Astrocyte of the hippocampus (primary cell): ENCODE measurements at places on chromosomes 11 and 22.

DNA sequence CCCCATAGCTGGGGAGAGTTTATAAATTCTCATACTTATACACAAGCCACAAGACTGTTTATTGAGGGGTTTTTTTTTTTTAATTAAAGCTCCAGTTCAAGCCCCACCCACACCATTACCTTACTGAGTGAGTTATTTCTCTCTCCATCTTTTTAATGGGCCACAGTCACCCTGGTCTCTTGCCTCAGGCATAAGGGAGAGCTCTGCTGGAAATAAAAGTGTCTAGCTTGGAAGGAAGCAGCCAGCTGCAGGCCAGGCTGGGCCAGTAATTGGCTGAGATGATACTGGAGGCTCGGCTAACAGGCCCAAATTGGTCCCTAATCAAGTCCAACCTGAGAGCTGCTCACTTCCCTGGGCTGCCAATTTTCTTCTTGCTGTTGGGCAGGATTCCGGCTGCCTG lies 174.1 kb downstream of the INSC start:
- DNase-seq = no peak

- DNase-seq = no peak
Observed at GRCh38 chr11:12259956-12260355, 117.4 kb upstream of the PARVA start.

DNA sequence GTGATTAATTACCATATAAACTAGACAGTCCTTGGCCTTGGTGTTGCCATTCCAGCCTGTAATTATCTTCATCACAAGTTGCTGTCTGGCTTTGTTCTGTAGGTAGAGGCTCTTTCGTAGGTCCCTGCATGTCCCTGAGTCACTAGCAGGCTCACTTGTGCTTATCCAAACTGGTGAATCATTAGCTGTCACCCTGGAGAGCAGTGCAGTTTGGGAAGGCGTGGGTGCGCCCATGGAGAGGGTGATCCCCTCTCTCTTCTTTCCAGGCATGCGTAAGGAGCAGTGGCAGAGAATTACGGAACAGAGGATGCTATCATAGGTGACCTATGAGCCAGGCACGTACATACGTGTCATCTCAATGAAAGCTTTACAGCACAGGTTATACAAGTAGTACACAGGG lies 11.0 kb upstream of the EHF start:
- peak; percentile 51 for DNase-seq

DNA sequence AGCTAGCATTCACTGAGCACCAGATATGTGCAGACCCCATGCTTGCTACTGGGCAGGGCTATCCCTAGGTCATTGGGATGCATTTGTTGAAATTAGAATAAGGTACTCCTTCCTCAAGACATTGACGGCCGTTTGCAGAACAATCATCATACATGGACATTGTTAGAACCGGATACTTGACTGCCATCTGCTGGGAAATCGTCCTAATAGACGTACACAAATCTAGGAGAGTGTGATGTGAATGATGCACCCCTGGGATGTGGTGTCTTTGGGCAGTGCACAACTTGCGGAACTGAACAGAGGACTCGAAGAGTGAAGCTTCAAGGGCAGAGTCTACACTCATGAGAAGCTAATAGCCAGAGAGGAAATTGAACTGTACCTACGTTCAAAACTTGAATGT lies 35.9 kb downstream of the MYO18B start:
- DNase-seq = peak; percentile 52

DNA sequence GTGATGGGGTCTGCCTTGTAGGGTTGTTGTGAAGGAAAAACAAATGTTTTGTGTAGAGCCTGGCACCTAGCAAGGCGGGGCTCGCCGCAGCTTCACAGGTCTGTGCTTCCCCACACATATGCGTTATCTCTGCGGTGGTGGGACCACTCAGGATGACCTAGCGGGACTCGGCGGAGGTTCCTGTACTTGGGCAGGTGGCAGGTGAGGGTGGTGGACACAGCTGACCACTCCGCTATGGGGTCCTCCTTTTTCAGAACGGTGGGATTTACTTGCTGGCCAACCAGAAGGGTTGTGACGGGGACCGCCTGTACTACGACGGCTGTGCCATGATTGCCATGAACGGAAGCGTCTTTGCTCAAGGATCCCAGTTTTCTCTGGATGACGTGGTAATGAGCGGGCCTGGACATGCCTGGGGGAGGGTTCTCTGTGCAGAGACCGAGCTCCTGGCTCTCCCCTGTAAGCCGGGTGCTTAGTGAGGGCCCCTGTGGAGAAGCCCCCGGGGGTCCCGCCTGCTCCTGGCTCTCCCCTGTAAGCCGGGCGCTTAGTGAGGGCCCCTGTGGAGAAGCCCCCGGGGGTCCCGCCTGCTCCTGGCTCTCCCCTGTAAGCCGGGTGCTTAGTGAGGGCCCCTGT lies 21.3 kb downstream of the NADSYN1 start:
- DNase-seq = no peak

GRCh38 chr11:110376711-110377324 lies 52.9 kb upstream of the FDX1 start:
- peak; percentile 96 for DNase-seq

GRCh38 chr11:133078591-133079404 lies 453.5 kb downstream of the OPCML start:
- peak; percentile 68 for DNase-seq

DNA sequence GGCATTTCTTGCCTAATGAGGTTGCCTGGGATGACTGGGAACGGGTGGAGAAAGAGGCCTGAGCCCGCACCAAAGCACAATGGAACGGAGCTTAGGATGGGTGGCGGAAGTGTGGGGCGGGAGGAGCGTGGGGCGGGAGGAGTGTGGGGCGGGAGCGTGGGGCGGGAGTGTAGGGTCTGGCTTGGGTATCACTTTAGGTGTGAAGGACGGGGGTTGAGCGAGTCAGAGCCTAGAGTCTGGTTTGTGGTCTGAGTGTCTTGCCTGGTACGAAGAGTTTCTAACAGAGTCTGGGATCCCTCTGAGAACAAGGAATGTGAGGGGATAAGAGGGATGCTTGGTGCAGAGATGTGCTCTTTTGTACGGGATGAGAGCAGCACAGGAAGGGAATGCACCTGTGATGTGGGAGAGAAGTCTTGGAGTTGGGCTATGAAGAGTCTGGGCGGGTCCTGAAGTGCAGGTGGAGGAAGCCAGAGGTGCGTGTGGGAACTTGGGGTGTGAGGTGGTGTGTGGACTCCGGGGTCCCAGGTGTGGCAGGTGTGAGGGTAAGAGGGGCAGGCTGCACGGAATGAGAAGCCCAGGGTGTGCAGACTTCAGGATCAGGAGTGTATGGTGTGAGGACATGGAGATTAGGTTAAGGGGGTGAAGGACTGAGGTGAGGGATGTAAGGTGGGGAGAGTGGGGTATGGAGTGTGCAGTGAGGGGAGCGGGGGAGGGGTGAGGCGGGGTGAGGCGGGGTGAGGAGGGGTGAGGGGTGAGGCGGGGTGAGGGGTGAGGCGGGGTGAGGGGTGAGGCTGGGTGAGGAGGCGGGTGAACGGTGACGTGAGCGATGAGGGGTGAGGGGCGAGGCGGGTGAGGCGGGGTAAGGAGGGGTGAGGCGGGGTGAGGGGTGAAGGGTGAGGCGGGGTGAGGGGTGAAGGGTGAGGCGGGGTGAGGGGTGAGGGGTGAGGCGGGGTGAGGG lies 1.0 kb downstream of the SYCE3 start:
- DNase-seq = no peak

DNA sequence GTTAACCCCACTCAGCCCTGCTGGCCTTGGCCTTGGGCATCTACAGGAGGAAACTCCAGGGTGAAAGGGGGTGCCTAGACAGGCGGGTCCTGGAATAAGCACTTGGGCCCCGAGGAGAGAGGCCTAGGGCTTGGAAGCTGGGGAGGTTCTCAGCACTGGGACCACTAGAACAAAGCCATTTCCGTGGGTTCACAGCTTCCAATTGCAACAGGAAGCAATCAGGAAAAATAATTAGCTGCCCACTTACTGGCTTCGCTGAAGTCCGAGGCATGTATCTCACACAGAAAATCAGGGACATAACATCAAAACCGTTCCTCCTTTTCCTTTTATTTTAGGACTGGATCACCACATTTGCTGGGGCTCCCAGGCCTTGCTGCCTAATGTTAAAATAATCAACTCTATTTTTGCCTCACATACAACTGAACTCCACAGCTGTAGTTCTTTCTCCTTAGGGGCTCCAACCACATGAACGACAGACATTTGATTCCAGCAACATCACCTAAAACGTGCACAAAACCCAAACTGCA lies 161.1 kb upstream of the GRK3 start:
- DNase-seq = no peak

DNA sequence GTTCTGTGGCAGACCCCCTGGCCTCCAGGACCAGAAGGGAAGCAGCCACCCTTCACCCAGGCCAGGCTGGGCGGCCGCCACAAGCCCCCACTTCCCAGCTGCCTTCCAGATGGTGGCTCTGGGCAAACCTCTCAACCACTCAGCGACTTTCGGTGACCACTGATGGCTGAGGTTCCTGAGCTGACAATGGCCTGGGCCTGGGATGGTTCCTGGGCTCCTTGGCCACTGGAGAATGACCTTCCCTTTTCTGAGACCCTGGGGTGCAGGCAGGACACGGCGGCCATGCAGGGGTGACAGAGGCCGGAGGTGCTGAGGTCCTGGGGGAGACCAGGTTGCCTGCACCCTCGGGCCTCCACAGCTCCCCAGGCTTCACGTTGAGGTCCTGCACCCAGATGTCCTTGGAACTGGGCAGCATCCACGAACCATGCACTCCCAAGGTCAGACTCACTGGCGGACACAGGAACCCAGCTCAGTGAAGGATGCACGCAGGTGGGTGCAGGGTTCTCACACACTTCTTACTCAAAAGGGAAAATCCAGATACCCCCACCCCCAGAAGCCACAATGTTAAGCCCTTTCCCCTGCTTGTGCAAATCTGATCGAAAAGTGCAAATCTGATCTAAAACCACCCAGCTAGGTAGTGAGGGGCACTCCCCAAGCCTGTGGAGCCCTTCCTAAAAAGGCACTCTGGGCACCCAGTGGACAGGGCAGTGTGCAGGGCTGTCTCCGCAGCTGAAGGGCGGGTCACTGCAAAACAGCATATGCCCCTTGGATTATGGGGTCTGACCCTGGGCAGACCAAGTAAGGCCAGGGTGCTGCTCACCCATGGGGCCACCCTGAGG lies 13.9 kb upstream of the PHLDA2 start:
- DNase-seq = no peak
